Immature natural killer cell (primary cell): ENCODE measurements at places on chromosomes 4 and X. TPM values are rescaled to one million over a fixed set of nuclear protein-coding genes. Genes with fewer than 3 reads are reported as not detected.

Gene UGT2B10
- not detected for polyA plus RNA-seq

Gene ZNF330
- polyA plus RNA-seq: 21.1 TPM

Gene TEX13D
- polyA plus RNA-seq: not detected

Gene HS6ST2
- 0.27 TPM for polyA plus RNA-seq
